ENCODE measurements at places on chromosomes 7 and 10. TPM values are rescaled to one million over a fixed set of nuclear protein-coding genes. Genes with fewer than 3 reads are reported as not detected.

The HOXA3 gene
- not detected for total RNA-seq

DNA sequence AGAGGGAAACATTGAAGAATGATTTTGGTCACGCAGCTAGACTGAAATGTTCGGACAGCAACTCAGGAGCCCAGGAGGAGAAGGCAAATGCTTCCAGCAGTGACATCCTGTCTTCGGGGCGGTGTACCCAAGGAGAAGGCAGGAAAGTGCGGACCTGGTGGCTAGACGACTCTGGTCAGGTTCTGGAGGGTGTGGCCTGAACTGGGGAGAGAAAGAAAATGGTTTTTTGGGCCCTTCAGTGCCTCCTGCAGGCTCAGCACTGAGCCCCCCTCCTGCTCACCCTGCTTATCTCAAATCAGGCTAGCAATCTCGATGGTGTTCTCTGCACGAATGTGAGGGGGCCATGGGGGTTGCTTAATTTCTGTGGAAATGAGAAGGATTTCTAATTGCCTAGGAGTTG, 26.7 kb upstream of the TARP start:
- H3K4me1 ChIP-seq: peaks cover 2% of the 10 kb centered on the region
- H3K36me3 ChIP-seq: no peaks in the 10 kb centered on the region
- DNase-seq: no peak
- H3K27ac ChIP-seq: peak overlapping the region; percentile 66

GRCh38 chr7:81902536-81902935, 132.7 kb upstream of the HGF start:
- no peak for DNase-seq
- H3K27me3 ChIP-seq: no peaks in the 10 kb centered on the region
- H3K36me3 ChIP-seq: no peaks in the 10 kb centered on the region

The LRRD1 gene
- total RNA-seq: not detected

DNA sequence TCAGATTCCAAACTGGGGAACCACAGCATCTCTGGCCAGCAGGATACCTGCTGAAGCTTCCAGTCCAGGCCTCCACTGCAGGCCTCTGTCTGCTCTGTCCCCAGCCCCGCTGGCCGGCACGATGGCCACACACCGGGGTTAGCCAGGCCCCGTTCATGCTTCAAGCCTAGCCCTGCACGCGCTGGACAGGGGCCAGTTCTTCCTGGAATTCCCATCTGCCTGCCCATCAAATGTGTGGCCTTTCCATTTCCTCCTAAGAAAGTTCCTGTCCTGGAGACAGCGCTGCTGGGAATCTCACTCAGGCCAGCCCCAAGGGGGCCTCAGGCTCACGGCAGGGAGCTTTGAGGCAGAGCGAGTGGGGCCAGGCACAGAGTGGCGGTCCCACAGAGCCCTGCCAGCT, 18.0 kb downstream of the SH2B2 start:
- H3K27ac ChIP-seq: no peak overlapping the region
- H3K4me1 ChIP-seq: peaks cover 12% of the 10 kb centered on the region
- no peaks in the 10 kb centered on the region for H3K27me3 ChIP-seq
- DNase-seq: no peak

The ITGA8 gene
- not detected for total RNA-seq

The CYP3A7 gene
- total RNA-seq: not detected

- no peaks in the 10 kb centered on the region for H3K27me3 ChIP-seq
- H3K4me3 ChIP-seq: no peak overlapping the region
- H3K36me3 ChIP-seq: no peaks in the 10 kb centered on the region
Observed at GRCh38 chr7:79352323-79352722, 101.1 kb downstream of the MAGI2 start.

The ITPRID1 gene
- not detected for total RNA-seq

The NXPH1 gene
- total RNA-seq: not detected

- peaks cover 11% of the 10 kb centered on the region for H3K36me3 ChIP-seq
- peaks cover 5% of the 10 kb centered on the region for H3K4me1 ChIP-seq
- no peak for DNase-seq
- H3K4me3 ChIP-seq: no peak overlapping the region
- no peak overlapping the region for H3K27ac ChIP-seq
- H3K27me3 ChIP-seq: no peaks in the 10 kb centered on the region
Observed at GRCh38 chr10:72885953-72886352, 7.6 kb upstream of the OIT3 start.

DNA sequence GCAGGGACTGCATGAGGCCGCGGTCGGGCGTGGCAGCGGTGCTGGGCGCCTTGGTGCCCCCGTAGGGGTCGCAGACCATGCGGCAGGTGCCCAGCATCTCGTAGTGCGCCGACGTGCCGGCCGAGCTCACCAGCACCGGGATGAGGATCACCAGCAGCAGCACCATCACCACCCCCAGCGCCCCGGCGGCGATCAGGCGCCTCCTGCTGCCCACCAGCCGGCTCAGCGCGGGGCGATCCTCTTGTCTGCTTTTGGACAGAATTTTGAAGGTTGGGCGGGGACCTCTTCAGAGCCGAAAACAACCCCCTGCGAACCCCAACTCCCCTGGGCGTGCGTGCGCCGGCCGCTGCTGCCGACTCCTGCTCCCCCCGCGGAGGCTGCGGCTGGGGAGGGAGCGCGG, 779 bp downstream of the C1QL3 start:
- peak; percentile 72 for DNase-seq
- H3K4me3 ChIP-seq: peak overlapping the region; percentile 58
- H3K27me3 ChIP-seq: peaks cover 56% of the 10 kb centered on the region
- H3K27ac ChIP-seq: no peak overlapping the region

- no peaks in the 10 kb centered on the region for H3K36me3 ChIP-seq
- no peaks in the 10 kb centered on the region for H3K27me3 ChIP-seq
- H3K27ac ChIP-seq: no peak overlapping the region
- DNase-seq: no peak
Observed at GRCh38 chr10:76085002-76085816, 653.8 kb downstream of the LRMDA start.

The ZNF467 gene
- 0.21 TPM for total RNA-seq

- H3K36me3 ChIP-seq: peaks cover 9% of the 10 kb centered on the region
- peaks cover 18% of the 10 kb centered on the region for H3K4me1 ChIP-seq
- no peak for DNase-seq
- peaks cover 21% of the 10 kb centered on the region for H3K27me3 ChIP-seq
- peak overlapping the region; percentile 97 for H3K4me3 ChIP-seq
- H3K27ac ChIP-seq: peak overlapping the region; percentile 88
Observed at GRCh38 chr10:7817984-7818294, 366 bp upstream of the TAF3 start.

The NEURL1 gene
- 2.8 TPM for total RNA-seq

GRCh38 chr7:13593854-13594253, 395.6 kb downstream of the ETV1 start:
- no peaks in the 10 kb centered on the region for H3K4me1 ChIP-seq
- H3K4me3 ChIP-seq: no peak overlapping the region
- H3K27ac ChIP-seq: no peak overlapping the region
- no peaks in the 10 kb centered on the region for H3K27me3 ChIP-seq
- no peaks in the 10 kb centered on the region for H3K36me3 ChIP-seq

The PGAM1 gene
- total RNA-seq: 1,086 TPM

The SLC12A9 gene
- 41.2 TPM for total RNA-seq

DNA sequence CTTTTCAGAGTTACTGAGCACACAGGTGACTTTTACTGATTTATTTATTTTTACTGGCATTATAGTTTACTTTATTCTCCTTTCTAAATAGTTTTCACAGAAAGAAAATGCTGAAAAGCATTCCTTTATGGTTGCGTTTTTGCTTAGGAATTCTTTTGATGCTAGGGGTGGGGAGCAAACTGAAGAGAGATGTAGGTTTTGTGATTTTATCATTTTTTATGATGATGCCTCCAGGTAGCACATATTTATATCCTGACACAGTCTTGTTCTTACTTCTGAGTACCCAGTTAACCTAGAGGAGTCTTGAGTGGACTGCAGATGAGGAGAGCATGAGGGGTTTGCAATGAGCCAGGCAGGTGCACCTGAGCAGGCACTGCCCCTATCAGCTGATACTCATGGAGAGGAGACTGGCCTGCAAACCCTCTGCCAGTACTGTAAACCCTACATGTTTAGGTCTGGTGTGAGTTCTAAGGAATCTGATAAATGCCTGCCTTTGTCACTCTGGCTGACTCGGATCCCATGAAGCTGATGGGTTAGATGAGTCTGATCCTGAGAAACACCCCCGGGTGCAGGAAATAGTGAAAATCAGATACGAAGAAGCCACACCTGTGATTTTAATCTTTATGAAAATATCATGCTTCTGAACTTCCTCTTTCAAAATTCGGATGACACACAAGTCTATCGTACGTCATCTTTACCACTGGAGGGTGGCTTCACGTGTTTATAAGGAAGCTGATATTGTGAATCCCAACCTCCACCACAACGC, 302.9 kb downstream of the WDR37 start:
- H3K27ac ChIP-seq: no peak overlapping the region
- H3K4me1 ChIP-seq: peaks cover 6% of the 10 kb centered on the region
- no peak overlapping the region for H3K4me3 ChIP-seq
- H3K36me3 ChIP-seq: no peaks in the 10 kb centered on the region
- DNase-seq: no peak

DNA sequence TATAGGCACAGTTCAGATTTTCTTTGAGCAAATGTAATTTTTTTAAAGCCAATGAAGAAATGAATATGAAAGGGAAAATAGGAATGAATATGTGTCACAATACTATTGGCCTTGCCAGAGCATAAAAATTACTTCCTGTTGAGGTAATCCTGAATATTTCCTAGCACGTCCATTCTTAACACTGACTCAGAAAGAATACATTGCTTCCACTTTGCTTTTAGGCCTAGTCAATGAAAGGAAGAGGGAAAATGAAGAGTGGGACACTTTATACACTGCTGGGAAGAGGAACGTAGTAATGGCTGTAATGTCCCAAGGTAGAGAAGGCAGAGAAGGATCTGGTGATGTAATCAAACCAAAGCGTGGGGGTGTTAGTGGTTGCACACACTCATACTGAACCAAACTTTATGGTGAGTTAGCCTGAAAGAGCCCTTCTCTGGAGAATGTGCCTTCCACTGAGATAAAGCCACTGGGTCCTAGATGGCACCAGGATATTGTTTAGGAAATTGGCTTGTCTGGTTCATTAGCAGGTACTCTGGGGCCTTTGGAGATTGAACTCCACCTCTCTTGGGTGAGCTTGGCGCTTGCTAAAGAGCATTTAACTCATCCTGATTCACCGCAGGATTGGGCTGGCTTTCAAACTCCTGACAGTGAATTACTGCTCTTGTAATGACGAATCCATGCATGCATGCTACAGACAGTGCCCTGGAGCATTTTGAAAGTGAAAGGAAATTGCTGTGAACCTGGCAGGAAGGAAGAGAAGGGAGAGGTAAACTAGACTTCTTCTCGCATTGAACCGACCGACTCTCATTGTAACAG, 254.9 kb downstream of the KIAA1217 start:
- peak overlapping the region; percentile 36 for H3K4me3 ChIP-seq
- H3K36me3 ChIP-seq: peaks cover 2% of the 10 kb centered on the region
- peaks cover 19% of the 10 kb centered on the region for H3K27me3 ChIP-seq
- H3K4me1 ChIP-seq: peaks cover 46% of the 10 kb centered on the region
- H3K27ac ChIP-seq: peak overlapping the region; percentile 77
